ENCODE measurements at places on chromosomes 2 and 18.

DNA sequence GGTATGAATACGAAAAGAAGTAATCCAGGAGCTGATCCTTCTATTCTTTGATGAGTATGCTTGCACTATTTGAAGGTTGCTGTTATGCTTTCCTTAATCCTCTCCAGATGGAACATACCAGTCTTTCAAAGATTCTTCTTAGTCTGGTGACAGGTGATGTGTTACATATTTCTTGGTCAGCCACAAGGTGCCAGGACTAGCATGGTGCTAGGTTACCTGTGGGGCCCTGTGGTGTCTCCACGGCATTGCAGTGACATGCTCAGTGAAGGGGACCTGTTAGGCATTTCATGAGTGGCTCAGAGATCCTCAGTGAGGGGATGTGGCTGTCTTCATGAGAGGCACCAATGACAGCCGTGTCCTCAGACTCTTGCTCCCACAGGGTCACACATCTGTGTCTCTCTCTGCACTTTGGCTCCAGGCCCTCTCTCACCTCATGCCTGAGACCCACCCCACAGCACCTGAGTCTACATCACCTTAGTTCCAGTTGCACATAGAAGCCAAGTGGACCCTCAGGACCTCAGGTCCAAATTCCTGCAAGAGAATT, 13.1 kb upstream of the RAB31 start:
- no peaks in the 10 kb centered on the region for H3K36me3 ChIP-seq
- no peak overlapping the region for H3K4me3 ChIP-seq
- no peaks in the 10 kb centered on the region for H3K4me1 ChIP-seq
- no peak overlapping the region for H3K27ac ChIP-seq
- DNase-seq, result no peak

DNA sequence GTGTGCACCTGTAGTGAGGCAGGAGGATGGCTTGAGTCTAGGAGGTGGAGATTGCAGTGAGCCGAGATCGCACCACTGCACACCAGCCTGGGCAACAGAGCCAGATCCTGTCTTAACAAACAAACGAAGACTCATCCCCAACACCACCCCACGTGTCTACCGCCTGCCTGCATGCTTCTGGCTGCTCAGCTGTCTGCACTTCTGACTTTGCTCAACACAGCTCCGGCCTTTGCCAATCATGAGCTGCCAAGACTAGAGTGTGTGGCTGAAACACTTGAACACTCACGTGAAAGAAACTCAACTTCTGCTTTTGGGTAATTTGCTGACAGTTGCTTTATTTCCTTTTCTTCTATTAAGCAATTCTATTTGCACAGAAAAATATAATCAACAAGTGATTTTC, 32.1 kb upstream of the SP3 start:
- DNase-seq, result peak; percentile 51
- H3K27ac ChIP-seq, result no peak overlapping the region
- H3K4me3 ChIP-seq, result no peak overlapping the region
- peaks cover 8% of the 10 kb centered on the region for H3K4me1 ChIP-seq

DNA sequence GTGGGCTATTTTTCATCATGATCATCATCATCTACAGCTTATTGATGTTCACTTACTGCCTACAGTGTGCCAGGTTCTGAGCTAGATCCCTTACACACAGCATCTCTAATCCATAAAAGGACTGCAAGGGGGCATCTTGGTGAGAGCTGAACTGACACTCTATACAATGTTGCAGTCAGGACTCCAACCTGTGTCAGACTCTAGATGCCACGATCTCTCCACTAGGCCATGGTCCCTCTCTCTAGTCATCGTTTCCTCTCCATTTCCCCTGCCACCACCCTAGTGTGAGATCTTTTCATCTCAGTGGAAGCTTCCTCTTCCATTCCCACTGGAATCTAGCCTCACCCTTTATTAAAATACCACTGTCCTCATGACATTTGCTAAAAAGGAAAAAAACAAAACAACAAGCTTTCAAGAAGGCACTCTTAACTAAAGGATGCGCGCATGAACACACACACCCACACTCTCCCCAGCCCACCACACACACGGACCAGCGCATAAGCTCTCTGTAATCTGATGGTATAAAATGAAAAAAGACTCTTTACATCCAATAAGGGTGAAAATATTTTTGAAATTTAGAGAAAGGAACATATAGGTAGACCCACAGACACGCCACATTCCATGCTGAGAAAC, 93.4 kb upstream of the THOC1 start:
- no peak overlapping the region for H3K27ac ChIP-seq
- no peak for DNase-seq
- H3K27me3 ChIP-seq, result no peaks in the 10 kb centered on the region
- H3K4me3 ChIP-seq, result no peak overlapping the region

DNA sequence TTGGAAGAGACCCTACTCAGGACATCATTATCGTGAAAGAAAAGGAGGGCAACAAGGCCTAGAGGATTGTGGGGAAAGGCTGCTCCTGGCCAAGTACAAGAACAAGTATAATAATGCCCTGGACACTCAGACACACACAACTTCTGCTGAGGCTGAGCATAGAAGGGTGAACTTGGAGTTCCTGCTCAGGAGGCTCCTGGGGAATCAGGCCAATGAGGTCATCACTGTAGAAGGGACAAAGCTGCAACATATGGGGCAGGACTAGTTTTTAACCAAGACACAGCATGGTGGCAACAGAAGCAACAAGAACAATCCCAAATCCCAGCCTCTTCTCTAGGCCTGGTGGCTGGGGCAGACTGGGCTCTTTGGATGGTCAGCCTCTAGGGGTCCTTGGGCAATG, 102.6 kb downstream of the POLR1A start:
- DNase-seq, result no peak
- no peaks in the 10 kb centered on the region for H3K36me3 ChIP-seq
- peaks cover 22% of the 10 kb centered on the region for H3K4me1 ChIP-seq
- H3K27ac ChIP-seq, result no peak overlapping the region
- H3K4me3 ChIP-seq, result no peak overlapping the region

GRCh38 chr18:8783994-8784530, 78.7 kb downstream of the MTCL1 start:
- DNase-seq, result no peak
- H3K27me3 ChIP-seq, result no peaks in the 10 kb centered on the region
- no peaks in the 10 kb centered on the region for H3K4me1 ChIP-seq
- no peak overlapping the region for H3K4me3 ChIP-seq
- H3K27ac ChIP-seq, result no peak overlapping the region

DNA sequence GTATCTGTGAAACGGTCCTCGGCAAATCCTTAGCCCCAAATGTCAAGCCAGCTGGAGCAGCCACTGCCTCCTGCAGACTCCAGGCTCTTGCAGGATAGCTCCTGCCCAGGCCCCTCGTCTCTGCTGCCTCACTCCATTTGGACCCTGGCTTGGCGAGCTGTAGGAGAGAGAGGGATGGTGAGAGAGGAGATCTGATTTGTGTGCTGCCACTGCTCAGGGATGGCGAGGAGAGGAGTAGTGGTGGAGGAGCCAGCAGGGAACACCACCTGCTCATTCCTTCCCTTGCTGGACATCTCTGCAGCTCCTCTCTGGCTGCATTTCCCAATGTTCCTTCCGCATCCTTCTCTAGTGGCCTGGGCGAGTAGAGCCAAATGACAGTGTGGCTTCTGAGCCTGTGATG, 109.1 kb upstream of the NCK2 start:
- no peak for DNase-seq
- no peaks in the 10 kb centered on the region for H3K27me3 ChIP-seq
- no peaks in the 10 kb centered on the region for H3K36me3 ChIP-seq

GRCh38 chr18:32480581-32480980, 9.9 kb upstream of the GAREM1 start:
- H3K4me3 ChIP-seq, result no peak overlapping the region
- no peaks in the 10 kb centered on the region for H3K27me3 ChIP-seq
- no peaks in the 10 kb centered on the region for H3K36me3 ChIP-seq
- no peak for DNase-seq
- no peak overlapping the region for H3K27ac ChIP-seq

DNA sequence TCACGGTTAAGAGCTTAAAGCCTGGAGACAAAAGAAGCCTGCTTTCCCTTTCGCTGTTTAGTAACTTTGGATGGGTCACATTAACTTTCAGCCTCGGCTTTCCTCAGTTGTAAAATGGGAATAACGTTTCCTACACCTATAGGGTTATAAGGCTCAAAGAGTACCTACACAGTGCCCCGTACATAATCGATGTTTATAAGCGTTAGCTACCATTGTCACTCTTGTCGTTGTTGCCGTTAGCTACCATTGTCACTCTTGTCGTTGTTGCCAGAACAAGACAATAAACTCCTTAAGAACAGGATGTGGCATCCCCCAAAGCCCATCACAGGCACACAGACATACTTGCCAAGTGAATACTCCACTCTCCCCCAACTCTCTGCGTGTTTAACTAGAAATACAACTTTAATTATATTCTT, 901 bp upstream of the MFSD6 start:
- H3K27ac ChIP-seq, result peak overlapping the region; percentile 93
- peak overlapping the region; percentile 83 for H3K4me3 ChIP-seq
- no peaks in the 10 kb centered on the region for H3K36me3 ChIP-seq
- peaks cover 60% of the 10 kb centered on the region for H3K4me1 ChIP-seq

GRCh38 chr18:48797841-48798255, 152.9 kb downstream of the SMAD7 start:
- no peaks in the 10 kb centered on the region for H3K27me3 ChIP-seq
- peak overlapping the region; percentile 3 for H3K27ac ChIP-seq

- no peak overlapping the region for H3K27ac ChIP-seq
- H3K4me1 ChIP-seq, result no peaks in the 10 kb centered on the region
- no peaks in the 10 kb centered on the region for H3K36me3 ChIP-seq
- no peak overlapping the region for H3K4me3 ChIP-seq
- H3K27me3 ChIP-seq, result no peaks in the 10 kb centered on the region
Observed at GRCh38 chr2:176285321-176285720, 16.1 kb downstream of the MTX2 start.

GRCh38 chr18:48375150-48375800, 33.9 kb downstream of the ZBTB7C start:
- no peak for DNase-seq
- no peak overlapping the region for H3K4me3 ChIP-seq
- peak overlapping the region; percentile 61 for H3K27ac ChIP-seq

GRCh38 chr2:181779288-181780021, 99.1 kb upstream of the NEUROD1 start:
- no peaks in the 10 kb centered on the region for H3K27me3 ChIP-seq
- H3K36me3 ChIP-seq, result no peaks in the 10 kb centered on the region

GRCh38 chr2:172084645-172085459, 455 bp upstream of the DLX1 start:
- H3K27ac ChIP-seq, result no peak overlapping the region
- H3K4me3 ChIP-seq, result peak overlapping the region; percentile 55
- no peaks in the 10 kb centered on the region for H3K36me3 ChIP-seq
- DNase-seq, result peak; percentile 14
- H3K4me1 ChIP-seq, result peaks cover 29% of the 10 kb centered on the region

GRCh38 chr2:200456567-200456966, 53.3 kb downstream of the KCTD18 start:
- DNase-seq, result no peak
- no peaks in the 10 kb centered on the region for H3K27me3 ChIP-seq
- no peaks in the 10 kb centered on the region for H3K4me1 ChIP-seq
- no peak overlapping the region for H3K4me3 ChIP-seq

DNA sequence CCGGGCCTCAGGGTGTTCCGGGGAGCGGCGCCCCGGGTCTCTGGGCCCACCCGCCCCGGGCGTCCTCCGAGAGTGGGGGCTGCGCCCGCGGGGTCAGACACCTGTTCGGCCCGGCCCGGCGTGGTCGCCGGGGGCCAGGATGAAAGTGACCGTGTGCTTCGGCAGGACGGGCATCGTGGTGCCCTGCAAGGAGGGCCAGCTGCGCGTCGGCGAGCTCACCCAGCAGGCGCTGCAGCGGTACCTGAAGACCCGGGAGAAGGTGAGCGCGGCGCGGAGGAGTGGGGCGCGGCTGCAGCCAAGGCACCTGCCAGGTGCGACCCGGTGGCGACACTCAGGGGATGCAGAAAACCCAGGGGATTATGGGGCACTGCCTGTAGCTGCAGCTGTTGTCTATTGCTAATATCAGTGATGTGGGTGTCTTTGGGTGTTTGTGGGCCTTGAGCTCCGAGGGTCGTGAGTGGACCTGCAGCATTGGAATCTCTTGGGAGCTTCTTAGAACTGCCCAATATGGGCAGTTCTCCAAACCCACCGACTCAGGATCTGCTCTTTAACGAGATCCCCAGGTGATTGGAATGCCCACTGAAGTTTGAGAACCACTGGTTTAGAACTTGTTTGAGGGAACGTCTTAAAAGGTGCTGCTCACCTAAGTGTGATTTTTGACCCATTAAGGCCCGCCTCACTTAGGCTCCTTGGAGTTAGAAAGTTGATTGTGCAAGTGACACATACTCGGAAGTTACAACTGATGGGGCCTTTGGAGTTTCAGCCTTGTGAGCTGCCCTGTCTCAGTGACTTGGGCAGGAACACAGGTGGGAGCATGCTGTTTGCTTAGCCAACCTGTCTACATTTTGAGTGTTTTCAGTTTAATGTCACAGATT, 823 bp downstream of the PARD3B start:
- DNase-seq, result no peak
- H3K4me1 ChIP-seq, result peaks cover 4% of the 10 kb centered on the region
- H3K27me3 ChIP-seq, result peaks cover 5% of the 10 kb centered on the region

DNA sequence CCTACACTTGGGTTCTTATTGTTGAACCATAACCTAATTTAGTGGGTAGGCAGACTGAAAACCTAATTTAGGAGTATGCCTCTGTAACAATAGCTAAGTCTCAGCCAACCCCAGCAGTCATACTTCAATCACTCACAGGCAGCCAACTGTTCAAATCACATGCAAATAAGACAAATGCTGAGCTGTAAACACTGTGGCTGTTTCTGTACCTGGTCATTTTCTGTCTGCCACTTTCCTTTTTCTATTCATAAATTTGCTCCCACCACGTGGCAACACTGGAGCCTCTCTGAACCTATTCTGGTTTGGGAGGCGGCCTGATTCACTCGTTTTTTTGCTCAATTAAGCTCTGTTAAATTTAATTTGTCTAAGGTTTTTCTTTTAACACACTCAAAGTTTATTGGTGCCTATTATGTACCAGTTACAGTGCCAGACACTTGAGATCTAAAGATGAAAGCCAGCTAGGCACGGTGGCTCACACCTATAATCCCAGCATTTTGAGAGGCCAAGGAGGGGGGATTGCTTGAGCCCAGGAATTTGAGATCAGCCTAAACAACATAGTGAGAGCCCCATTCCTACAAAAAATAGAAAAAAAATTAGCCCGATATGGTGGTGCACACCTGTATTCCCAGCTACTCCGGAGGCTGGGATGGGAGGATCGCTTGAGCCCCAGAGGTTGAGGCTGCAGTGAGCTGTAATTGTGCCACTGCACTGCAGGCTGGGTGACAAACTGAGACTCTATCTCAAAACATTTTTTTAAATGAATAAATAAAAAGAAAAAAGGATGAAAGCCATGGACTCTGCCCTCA, 41.1 kb downstream of the THNSL2 start:
- no peak overlapping the region for H3K27ac ChIP-seq
- DNase-seq, result no peak
- H3K36me3 ChIP-seq, result no peaks in the 10 kb centered on the region
- no peaks in the 10 kb centered on the region for H3K27me3 ChIP-seq

DNA sequence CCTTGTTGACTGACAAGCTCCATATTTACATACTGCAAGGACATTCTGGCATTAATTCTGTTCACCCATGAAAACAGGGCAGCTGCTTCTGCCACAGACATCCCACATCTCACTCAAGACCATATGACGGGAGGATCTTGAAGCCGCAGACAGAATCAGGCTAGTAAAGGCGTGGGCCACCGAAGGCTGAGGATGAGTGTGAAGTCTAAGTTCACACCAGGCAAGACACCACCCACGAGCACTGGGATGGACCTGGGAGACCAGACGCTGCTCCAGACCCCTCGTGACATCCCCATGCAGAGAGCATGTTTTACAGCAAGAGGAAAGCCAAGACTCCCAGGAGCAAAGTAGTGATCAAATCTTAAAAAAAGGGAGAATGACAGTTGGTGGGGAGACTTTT, 3.2 kb downstream of the FHL2 start:
- no peaks in the 10 kb centered on the region for H3K27me3 ChIP-seq
- no peaks in the 10 kb centered on the region for H3K36me3 ChIP-seq
- peak overlapping the region; percentile 88 for H3K27ac ChIP-seq
- H3K4me3 ChIP-seq, result no peak overlapping the region
- peaks cover 51% of the 10 kb centered on the region for H3K4me1 ChIP-seq
- DNase-seq, result no peak
